Colonic mucosa (tissue), 4 donors: ENCODE measurements at places on chromosomes 11 and 22. TPM values are rescaled to one million over a fixed set of nuclear protein-coding genes. Genes with fewer than 3 reads are reported as not detected.

DNA sequence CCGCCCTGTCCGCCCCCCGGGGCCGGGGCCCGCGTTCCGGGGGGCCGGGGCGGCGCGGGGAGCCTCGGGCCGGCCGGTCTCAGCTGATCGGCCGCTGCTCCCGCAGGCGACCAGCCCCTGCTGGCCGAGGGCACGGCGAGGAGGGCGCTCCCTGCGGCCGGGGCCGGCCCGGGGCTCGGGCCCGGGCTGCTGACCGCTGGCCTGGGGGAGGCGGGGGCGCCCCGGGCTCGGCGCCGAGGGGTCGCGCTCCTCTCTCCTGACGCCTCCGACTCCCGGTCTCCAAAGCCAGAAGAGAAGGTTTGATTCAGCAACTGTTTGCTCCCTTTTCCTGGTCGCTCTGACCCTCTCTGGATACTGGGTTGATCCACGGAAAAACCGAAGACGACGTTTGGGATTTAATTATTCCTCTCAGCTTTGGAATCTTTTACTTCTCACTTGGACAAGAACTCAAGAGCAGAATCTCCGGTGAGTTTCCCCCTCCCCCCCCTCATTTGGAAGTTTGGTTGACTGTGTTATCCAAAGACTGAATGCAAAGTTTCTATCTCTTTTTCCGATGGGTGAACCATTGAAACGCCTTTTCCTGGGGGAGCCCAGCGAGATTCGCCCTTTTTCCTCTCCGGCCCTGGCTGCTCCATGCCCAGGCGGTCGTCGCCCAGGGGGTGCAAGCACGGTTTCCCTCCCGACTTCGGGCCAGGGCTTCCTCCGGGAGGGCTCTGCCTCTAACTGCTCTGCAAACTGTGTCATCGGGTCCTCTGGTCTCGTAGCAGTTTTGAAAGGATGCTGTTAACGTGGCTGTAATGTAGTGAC lies 725 bp downstream of the KDM2A start:
- peak; percentile 61 for DNase-seq

DNA sequence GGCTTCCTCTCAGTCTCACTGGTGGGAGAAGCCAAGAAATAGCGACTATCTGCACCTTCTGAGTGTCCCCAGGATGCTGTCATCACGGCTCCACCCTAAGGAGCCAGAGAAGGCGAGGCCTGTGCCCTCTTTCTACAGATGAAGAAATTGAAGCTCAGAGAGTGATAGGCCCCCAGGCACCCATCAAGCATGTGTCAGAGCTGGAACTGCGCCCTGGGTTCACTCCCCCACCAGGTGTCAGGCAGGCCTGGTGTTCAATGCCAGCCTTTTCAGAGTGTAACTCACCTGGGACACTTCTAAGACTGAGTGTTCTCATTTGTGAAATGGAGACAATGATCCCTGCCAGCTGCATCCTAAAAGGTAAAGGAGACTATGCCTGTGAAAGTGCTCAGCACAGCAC lies 127.3 kb upstream of the SEZ6L start:
- no peak for DNase-seq

JAML gene
- 3.3 TPM for total RNA-seq

DNA sequence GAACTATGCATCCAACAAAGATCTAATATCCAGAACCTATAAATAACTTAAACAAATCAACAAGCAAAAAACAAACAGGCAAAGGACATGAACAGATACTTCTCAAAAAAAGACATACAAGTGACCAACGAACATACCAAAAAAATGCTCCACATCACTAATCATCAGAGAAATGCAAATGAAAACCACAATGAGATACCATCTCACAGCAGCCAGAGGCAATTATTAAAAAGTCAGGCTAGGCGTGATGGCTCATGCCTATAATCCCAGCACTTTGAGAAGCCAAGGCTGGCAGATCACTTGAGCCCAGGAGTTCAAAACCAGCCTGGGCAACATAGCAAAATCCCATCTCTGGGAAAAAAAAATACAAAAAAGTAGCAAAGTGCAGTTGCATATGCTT lies 10.7 kb downstream of the SAA4 start:
- no peak for DNase-seq

- DNase-seq = no peak
Observed at GRCh38 chr11:90704510-90704909, 481.7 kb upstream of the CHORDC1 start.

SLC35F2 gene
- total RNA-seq = 31.9 TPM

LGALS1 gene
- 222 TPM for total RNA-seq

TSSK2 gene
- not detected for total RNA-seq

- DNase-seq = no peak
Observed at GRCh38 chr22:39558254-39558727, 12.3 kb upstream of the CACNA1I start.

GRCh38 chr22:25754527-25755202 lies 12.7 kb downstream of the MYO18B start:
- no peak for DNase-seq

OR51B4 gene
- not detected for total RNA-seq

- no peak for DNase-seq
Observed at GRCh38 chr22:28283068-28283654, 364.1 kb upstream of the PITPNB start.

- no peak for DNase-seq
Observed at GRCh38 chr11:47941907-47942558, 38.3 kb upstream of the PTPRJ start.

OR2AG1 gene
- total RNA-seq = not detected

- peak; percentile 87 for DNase-seq
Observed at GRCh38 chr11:130181295-130182272, 22.0 kb downstream of the ST14 start.

DNA sequence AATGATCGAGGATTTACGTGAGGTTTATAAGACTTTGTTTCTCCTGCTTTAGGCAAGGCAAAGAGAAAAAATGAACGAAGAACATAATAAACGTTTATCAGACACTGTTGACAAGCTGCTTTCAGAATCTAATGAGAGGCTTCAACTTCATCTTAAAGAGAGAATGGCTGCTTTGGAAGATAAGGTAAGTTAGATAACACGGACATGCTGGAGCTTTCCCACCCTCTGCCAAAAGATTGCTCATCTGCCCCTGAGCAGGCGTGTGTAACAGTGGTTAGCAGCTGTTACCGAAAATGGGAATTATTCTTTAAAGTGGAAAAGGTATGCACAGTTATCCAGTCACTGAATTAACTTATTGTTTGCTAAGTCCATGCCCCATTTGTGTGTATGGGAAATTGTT lies 62.8 kb upstream of the CTTN start:
- DNase-seq = no peak

GRCh38 chr22:26674211-26675190 lies 17.1 kb downstream of the MIAT start:
- no peak for DNase-seq

- DNase-seq = no peak
Observed at GRCh38 chr11:65944191-65944590, 1.1 kb upstream of the TSGA10IP start.

GRCh38 chr11:34055218-34056000 lies 3.9 kb downstream of the CAPRIN1 start:
- no peak for DNase-seq

GRCh38 chr11:60500276-60500910 lies 7.8 kb downstream of the MS4A12 start:
- DNase-seq = no peak
